Activated naive CD8-positive, alpha-beta T cell treated with anti-CD3 and anti-CD28 coated beads, Interleukin-2, amount 50 U/mL, for 16 hours (primary cell): ENCODE measurements at places on chromosomes 4 and X.

GRCh38 chrX:80810365-80810978, 795 bp upstream of the BRWD3 start:
- no peak for DNase-seq

DNA sequence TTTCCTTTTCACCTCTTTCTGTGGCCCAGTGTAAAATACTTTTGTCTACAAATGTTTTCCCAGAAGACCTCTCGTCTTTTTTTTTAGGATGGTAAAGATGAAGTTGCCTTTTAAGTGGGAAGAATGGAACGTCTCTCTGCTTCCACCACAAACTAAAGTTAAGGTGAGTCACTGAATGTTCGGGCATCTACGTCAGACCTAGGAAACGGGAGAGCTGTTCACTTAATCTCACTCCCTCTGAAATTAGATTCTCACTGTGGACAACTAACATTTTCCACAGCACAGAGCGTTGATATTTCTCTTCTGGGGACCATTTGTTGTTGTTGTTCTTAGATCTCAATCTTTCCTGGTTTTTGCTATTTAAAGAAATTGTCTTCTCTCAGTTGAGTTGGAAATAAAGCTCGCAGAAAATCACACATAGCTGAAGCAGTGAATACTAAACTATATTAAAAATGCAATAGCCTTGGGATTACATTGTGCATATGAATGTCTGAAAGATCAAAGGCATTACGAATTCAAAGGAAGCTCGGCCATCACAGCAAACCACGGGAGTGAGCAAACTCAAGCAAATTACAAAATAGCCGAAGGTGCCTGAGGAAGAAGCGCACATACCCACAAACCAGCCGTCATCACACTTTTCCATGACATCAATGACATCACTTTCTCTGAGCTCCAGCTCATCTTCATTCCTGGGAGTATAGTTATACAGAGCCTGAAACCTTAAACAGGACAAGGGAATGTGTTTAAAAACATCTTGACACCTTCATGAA, 53.9 kb upstream of the PDLIM3 start:
- DNase-seq, result no peak

- no peak for DNase-seq
Measured at GRCh38 chr4:105624530-105624929, 72.1 kb downstream of the ARHGEF38 start.

DNA sequence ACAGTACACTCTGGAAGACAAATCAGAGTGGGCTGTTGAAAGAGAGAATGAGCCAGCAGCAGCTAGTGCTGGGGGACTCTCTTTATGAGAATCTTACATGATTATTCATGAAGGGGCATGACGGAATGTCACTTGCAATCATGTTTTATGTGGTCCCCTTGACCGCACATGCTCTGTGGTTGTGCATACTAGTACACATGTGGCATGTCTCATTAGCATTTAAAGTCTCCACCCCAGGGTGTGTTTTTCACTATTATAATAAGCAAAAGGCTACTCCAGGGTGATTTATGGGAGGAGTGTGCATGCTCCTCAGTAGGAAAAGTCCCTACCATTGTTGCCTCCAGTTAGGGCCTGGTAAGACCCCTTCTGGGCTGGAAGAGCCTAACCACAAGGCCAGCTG, 30.7 kb upstream of the MAGEA11 start:
- no peak for DNase-seq

DNA sequence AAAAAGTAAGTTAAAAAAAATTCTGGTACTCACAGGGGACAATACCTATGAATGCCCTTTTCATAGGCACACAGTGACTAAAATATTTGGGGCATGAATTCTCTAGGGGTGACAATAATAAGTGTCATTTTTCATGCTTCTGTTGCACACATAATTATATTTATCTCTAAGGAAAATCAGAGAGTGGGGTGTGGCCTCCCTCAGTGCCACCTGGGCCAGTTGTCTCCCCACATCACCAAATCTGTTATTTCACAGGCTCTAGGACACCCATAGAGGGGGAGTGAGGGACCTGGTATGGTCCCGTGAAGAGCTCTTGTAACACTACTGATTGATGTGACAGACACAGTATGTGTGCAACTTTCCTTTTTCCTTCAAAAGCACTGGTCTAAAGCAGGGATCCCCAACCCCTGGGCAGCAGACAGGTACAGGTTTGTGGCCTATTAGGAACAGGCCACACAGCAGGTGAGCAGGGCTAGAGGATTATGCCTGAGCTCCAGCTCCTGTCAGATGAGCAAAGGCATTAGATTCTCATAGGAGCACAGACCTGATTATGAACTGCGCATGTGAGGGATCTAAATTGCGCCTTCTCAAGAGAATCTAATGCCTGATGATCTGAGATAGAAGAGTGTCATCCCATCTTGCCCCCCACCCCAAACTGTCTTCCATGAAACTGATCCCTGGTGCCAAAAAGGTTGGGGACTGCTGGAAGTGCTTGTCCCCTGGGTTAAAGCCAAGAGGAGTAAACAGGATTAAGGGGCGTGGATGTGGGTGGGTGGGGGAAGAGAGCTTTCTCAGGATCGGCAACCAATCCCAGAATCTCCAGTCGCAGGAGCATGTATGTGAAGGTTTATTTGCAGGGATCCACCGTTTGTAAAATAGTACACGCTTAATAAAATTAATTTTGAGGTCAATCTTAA, 856 bp downstream of the SLC9B1 start:
- no peak for DNase-seq

GRCh38 chr4:84905646-84906045, 60.8 kb downstream of the WDFY3 start:
- DNase-seq, result no peak

GRCh38 chrX:133970076-133970475, 15.3 kb downstream of the GPC3 start:
- DNase-seq, result no peak

DNA sequence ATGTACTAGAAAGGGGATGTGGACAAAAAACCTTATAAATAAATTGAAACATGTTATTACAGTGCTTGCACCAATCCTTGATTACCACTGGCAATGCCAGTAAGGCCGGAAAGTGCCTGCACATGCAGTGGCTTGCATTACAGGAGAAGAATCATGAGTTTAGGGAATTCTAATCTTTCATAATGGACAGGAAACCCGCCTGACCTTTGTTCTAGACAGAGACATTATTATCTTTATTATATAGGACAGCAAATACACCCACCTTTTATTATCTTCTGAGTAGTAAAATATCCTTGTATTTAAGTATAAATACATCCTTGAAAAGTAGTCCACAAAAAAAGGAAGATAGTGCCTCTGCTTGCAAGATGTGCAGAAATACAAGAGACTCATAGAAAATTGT, 379.9 kb upstream of the LCORL start:
- DNase-seq, result no peak

DNA sequence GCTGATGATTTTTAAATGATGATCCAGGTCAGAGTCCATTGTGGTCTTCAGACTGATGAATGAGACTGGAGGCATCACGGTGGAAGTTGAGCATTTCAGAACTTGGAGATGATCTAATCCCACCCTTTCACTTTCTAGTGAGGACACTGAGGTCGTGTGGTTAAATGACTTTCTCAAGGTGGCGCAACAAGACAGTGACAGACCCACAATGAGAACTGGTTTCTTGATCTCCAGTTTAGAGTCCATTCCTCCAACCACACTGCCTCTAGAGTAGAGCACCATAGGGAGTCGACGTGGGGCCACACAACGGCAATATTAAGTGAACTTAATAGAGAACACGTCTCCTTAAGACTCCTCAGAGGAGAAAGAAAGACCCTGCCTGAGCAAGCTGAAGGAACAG, 381.0 kb downstream of the UNC5C start:
- no peak for DNase-seq

DNA sequence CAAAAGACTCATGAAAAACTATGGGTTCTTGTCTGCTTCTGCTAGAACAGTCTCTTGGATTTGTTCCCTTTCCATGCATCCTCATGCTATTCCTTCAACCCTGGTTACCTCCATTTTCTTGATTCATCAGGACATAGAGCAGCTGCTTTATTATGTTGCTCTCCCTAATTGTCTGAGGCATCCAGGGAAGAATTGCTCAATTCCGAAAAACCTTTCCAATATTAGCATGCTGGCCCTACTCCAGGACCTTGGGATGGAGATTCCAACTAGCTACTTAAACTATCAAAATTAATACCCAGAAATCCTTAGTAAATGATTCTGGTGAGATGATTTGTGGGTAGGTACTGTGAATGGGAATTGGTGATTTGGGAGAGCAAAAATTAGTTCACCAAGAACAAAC, 56.6 kb upstream of the FAM47B start:
- DNase-seq, result no peak

- DNase-seq, result no peak
Measured at GRCh38 chr4:177737387-177737940, 295.2 kb upstream of the AGA start.

DNA sequence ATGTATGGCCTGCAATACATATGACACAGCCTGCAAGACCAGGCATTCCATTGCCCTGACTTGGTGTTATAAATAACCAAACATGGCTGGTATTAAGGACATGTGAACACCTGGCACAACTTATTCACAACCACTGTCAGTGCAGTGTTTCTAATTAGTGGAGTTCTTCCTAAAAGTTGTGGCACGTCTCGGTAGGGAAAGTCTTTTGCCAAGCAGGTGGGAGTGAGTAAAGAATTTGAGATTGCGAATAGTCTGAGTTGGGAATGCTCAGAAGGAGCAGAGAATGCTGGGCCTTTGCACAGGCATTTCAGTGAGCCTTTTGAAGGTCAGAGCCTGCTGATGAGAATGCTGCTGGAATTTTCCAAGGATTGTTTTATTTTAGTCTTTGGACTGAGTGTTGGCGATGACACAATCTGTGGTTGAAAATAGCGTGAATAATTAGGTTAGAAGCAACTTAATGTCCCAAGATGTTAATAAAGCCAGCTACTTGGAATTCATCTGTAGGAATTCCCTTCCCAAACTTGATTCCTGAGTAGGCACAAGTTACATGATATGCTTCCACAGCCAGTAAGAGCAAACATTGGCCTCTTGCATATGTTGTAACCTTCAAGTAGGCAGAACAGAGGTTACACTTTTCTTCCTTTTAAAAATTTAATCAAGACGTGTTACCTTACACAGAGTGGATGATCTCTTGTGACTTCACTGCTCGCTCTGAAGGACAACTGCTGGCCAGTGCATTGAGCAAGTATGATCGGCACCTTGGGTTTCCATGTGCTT, 83.6 kb upstream of the PGRMC2 start:
- DNase-seq, result no peak

GRCh38 chr4:7135389-7135746, 57.0 kb upstream of the SORCS2 start:
- no peak for DNase-seq

GRCh38 chr4:71553605-71554004, 214.8 kb downstream of the SLC4A4 start:
- DNase-seq, result no peak

DNA sequence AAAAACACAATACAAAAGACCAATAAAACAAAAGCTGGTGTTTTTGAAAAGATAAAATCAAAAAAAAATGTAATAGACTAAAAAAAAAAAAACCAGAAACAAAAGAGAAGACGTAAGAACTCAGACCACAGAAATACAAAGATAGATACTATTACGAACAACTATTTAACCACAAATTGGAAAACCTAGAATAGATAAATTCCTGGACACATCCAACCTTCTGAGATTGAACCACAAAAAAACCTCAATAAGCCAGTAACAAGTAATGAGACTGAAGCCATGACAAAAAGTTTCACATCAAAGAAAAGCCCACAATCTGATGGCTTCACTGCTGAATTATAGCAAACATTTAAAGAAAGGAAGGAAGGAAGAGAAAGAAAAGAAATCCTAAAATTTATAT, 16.2 kb downstream of the RCHY1 start:
- DNase-seq, result no peak

GRCh38 chrX:86013792-86014191, 33.6 kb downstream of the CHM start:
- DNase-seq, result no peak

- no peak for DNase-seq
Measured at GRCh38 chr4:5124876-5125275, 73.6 kb downstream of the STK32B start.

GRCh38 chrX:80237072-80237471, 183.2 kb upstream of the TENT5D start:
- DNase-seq, result no peak

GRCh38 chrX:32687379-32687778, 524.0 kb downstream of the DMD start:
- no peak for DNase-seq

DNA sequence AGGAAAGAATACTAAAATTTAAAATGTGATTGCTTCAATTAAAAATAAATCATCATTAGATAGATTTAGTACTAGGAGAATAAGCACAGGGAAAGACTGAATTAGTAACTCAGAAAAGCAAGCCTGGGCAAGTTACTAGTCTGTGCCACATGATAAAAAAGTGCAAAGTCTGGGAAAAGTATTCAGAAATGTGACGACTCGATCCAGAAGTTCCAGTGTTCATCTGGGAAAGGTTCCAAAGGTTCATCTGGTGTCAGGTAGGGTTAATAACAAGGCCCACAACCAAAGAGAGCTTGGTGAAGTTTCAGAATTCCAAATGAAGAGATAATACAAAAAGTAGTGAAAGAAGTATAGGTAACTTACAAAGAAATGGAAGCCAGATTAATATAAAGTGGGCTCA, 78.3 kb upstream of the ARSJ start:
- DNase-seq, result no peak

- no peak for DNase-seq
Measured at GRCh38 chr4:154491341-154492271, at the start of gene DCHS2. Gene DCHS2 (minus strand): TSS chr4:154491799. CDS start chr4:154491355, 444 bp downstream.

DNA sequence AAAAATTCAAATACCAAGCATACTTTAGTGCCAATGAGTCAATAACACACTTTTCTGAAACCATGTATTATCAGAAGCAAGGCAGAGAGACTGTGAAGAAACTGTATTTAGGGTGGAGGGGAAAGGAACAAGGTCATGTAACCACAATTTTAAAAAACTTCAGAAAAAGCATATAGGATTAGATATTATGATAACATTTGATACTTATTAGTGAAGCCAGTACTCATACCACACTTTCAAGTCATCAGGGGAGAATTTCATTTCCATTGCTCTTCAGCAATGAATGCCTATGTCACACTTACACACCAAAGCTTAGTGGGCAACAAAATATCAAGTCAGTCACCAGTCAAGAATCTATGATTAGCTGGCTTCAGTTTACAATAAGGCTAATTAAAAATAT, 602.2 kb downstream of the IL15 start:
- DNase-seq, result no peak

DNA sequence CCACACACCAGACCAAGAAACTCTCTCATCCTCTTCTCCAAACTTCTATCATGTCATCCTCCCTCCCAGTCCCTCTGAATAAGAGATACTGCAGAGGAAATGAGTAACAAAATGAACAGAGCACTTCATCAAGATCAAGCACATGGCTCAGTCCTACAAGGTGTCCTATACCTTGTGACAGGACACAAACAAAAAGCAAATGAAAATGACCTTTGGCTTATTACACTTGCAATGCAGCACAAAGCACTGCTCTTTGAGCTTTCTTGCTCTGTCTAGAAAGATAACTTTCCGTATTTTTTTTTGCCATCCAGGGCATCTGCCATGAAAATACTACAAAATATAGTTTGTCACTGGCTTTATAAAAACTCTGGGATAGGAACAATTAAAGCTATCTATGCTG, 402.7 kb downstream of the HNRNPD start:
- DNase-seq, result no peak

GRCh38 chr4:10082047-10082446, 34.6 kb downstream of the WDR1 start:
- DNase-seq, result no peak

- DNase-seq, result no peak
Measured at GRCh38 chr4:154779362-154779947, 1.6 kb upstream of the RBM46 start.
